Kidney (tissue), 22 donors: ENCODE measurements at places on chromosomes 6 and 20. TPM values are rescaled to one million over a fixed set of nuclear protein-coding genes. Genes with fewer than 3 reads are reported as not detected.

GRCh38 chr6:80667006-80667405, 560.5 kb downstream of the BCKDHB start:
- DNase-seq = no peak

DNA sequence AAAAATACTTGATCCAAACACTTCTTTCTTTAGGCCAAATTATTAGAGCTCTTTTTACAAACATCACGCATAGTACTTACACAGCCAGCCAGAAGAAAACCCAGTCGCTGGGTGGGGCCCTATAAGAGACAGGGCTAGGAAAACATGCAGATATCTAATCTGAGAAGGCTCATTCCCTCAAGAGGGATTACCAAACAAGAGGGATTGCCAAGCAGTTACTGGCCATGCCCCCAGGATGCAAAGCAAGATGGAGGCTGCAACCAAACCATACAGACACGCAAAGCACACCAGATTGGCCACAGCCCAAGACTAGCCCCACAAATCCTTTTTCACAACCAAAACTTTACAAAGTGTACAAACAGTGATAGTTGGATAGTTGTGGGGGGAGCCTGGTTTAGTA, 1235.4 kb upstream of the GJE1 start:
- no peak for DNase-seq

GRCh38 chr6:36247693-36248092, 22.2 kb upstream of the PNPLA1 start:
- no peak for DNase-seq

DNA sequence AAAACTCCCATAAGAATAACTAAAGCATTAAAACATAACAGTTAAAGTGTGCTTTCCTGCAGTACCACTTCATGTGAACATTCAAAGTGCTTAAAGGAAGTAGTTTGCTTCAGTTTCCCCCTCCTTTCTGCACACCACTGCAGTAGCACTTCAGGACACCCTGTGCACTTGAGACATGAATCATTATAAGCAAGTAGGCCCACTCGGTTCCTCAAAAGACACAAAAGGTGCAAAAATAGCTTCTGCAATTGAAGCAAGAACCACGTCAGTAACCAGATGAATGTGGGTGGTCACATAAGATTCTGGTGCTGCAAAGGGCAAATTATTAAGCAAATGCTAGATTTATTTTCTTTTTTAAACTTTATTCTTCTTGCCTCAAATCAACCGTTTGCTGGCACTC, 160.6 kb downstream of the HIVEP2 start:
- DNase-seq = no peak

DNA sequence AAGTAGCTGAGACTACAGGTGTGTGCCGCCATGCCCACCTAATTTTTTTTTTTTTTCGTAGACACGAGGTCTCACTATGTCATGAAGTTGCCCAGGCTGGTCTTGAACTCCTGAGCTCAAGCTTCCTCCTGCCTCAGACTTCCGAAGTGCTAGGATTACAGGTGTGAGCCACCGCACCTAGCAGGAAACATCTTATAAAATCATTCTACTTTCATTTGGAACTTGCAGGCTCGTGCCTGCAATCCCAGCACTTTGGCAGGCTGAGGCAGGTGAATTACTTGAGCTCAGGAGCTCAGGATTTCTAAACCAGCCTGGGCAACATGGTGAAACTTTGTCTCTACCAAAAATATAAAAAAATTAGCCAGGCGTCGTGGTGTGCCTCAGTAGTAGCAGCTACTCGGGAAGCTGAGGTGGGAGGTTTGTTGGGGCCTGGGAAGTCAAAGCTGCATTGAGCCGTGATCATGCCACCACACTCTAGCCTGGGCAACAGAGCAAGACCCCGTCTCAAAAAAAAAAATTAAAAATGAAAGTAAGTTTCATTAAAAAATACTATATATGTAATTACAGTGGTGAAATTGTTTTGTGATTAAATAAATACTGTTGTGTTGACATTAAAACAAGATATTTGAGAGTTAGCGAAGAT, 15.1 kb downstream of the MAPK14 start:
- DNase-seq = no peak

DNA sequence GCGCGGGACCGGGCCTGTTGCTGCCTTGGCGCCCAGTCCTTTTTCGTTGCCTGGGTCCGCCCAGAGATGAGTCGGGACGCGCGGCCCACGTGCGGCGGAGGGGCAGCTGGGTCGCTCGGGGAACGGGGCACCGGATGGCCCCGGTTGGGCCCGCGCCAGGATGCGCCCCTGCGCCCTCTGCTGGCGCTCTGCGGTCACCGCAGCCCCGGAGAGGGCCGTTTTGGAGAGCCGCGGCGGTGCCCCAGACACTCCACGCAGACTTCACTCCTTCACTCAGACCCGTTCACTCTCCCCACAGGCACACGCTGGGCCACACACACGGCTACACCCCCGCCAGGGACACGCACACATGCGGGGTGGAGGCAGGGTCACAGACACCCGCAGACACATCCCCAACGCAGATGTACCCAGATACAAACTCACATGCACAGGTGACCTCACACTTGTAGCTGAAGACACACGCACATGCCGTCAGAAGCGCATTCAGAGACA, 38.8 kb downstream of the SRC start:
- peak; percentile 75 for DNase-seq

DNA sequence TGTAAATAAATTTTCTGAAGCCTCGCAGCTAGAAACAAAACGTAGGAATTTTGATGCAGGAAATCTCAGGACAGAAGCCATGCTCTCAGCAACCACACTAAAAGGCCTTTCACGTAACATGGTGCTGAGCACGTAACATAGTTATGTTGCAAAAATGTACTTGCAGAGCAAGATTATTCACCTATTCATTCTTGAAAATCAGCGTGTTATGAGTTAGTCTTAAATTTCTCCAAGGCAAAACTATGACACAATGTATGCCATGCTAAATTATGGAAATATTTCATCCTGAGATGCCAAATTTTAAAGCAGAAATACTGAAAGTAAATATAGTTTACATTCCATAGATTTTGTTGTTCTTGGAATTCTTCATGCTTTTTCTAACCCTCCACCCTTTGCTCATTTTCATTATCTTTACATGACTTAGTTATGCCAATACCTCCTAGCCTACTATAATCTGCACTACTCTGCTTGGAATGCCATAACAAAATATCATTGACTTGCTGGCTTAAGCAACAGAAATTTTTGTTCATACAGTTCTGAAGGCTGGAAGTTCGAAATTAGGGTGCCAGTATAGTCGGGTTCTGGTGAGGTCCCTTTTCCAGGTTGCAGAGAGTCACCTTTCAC, 179.8 kb upstream of the BMP5 start:
- DNase-seq = no peak

DNA sequence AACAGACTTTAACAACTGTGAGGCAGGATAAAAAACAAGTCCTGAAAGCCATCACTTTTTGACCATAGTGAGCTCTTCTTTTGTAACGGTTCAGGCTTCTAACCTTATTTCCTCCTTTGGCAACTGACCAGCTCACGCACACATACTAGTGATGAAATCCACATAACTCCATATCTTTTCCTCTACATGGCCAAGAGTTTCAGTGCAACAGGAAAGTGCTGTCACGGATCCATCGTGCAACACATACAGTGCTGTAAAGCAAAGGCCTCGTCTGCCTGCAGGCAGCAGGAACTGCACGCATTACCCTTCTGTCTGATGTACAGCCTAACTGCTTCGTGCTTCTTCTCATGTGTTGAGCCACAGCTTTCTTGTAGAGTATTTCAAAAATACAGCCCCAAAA, 108.5 kb downstream of the EPM2A start:
- no peak for DNase-seq

GRCh38 chr20:17676378-17676759, 5.7 kb downstream of the RRBP1 start:
- DNase-seq = no peak

DNA sequence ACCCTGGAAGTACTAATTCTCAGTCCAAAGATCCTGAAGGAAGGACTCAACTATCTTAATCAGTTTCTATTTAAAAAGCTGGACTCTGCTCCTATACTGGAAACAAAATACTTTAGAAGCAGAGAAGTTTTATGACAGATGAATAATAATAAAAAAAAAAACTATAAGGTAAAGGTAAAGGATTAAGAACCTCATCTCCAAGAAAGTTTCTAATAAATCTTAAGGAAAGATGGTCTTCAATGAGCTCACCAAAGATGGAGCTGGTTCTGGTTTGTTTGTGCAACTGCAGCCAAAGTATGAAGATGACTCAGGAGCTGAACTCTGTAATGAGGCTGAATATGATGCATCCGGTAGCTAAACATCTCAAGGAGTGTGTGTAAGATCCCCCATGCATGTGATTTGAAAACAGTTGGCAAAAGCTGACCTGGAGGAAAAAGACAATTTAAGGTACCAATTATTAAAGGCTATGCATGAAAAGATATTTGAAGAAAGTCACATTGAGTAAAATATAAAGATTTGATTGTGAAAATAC, 25.2 kb downstream of the MED23 start:
- no peak for DNase-seq

- no peak for DNase-seq
These were observed 118.7 kb upstream of the GJE1 start for GRCh38 chr6:142013875-142014495.

DNA sequence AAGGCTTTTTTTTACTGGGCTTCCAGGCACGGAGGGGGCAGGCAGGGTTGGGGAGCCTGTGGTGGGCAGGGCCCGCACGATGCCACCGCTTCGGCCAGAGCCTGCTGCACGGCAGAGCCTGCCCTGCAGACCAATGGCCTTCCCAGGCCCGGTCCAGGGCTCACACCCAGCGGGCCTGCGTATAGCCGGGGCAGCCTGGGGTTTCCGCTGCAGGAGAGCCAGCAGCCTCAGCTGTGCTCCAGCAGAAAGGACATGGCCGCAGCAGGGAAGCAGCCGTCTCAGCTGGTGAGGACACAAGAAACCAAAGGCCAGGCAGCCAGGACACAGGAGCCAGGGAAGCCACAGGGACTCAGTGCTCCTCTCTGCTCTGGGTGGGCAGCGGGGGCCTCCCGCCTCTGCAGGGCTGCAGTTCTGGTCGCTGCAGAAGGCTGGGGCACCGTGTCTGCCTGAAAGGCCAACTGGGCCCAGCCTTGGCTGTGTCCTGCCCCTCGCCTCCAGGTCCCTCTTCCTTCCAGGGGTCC, 90.6 kb downstream of the TTLL2 start:
- no peak for DNase-seq

Gene MRPL14
- 27.9 TPM for total RNA-seq

GRCh38 chr6:170516783-170517616, 36.1 kb downstream of the PSMB1 start:
- DNase-seq = peak; percentile 55

- DNase-seq = no peak
These were observed 166.4 kb upstream of the ZNF217 start for GRCh38 chr20:53760025-53760441.

GRCh38 chr6:83976037-83976755, 57.4 kb upstream of the MRAP2 start:
- DNase-seq = no peak

- no peak for DNase-seq
These were observed 7.0 kb downstream of the GOPC start for GRCh38 chr6:117595099-117595923.

DNA sequence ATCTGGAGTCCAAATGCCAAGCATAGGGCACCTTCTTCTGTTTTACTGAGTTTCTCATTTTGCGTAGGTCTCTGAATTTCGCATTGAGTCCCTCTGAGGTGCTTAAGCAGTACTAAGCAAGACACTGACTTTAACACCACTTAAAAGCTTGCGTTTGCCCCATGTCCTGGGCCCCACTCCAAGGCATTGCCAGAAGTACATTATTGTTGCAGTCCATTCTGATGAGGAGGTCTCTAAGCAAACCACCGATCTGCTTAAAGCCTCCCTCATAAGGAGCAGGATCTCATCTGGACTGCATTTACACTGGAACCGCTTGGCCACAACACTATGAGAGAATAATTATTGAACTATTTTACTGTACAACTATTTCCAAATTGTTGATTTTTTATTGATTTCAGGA, 16.3 kb downstream of the BMP2 start:
- no peak for DNase-seq

GRCh38 chr6:41901882-41902519, 6.8 kb upstream of the USP49 start:
- DNase-seq = no peak

DNA sequence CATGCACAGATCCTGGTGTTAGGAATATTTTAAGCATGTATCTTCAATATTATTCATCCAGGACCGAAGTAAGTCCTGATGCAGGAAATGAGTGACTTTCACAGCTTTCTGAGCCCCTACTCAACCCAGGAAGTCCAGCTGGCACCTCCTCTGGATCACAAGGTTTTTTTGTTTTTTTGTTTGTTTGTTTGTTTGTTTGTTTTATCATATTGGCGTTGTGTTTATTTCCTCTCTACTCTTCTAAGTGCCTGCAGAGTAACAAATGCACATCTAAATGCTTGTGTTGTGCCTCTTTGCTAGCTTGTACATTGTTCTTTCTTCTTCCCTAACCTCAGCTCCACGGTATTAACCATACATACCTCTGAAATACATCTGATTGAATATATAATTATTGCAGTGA, 594.3 kb upstream of the ADGRB3 start:
- peak; percentile 45 for DNase-seq

Gene ECHDC1
- 44.4 TPM for total RNA-seq

Gene ASCC3
- 31.7 TPM for total RNA-seq

Gene FUT9
- total RNA-seq = 0.13 TPM

Gene SLC22A2
- 27.9 TPM for total RNA-seq

- no peak for DNase-seq
These were observed 259.3 kb downstream of the PREX1 start for GRCh38 chr20:48568520-48568919.

GRCh38 chr6:146341493-146342230, 202.0 kb upstream of the RAB32 start:
- DNase-seq = no peak

GRCh38 chr6:170311696-170312095, 5.1 kb downstream of the FAM120B start:
- no peak for DNase-seq

Gene NDRG3
- 25.3 TPM for total RNA-seq

DNA sequence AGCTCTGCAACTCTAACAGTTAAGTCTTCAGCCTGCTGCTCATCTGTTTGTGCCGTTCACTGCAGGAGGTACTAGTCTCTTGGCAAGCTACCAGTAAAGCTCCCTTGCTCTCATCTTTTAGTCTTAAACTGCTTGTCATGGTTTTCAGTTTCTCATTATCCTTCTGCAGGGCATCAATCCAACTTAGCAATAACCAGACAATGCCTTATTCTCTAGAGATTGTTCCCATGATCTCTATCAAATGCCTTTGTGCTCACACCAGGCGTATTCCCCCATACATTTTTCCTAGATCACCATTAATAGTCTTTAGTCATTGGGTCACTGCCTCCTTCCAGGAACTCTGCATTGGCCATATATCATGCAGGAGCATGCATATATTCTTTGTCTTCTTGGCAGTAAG, 171.3 kb downstream of the GRM1 start:
- DNase-seq = no peak

DNA sequence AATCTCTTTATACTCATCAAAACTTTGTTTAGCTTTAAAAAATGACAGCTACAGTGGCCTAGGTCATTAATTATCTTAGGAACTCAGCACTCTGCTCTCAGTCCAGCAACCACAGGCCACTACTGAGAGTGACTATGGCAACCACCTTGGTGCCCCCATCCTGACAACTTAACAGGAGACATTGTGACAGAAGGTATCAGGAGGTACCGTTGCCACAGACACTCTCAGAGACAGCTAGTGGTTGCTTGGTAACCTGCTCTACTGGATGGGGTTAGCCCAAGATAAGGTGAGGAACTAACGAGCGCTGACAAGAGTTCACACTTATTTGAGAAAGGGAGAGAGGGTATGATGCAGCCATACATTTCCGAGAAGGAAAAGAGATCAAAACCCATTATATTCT, 76.1 kb upstream of the TFAP2D start:
- DNase-seq = no peak
